ENCODE measurements at places on chromosomes 3 and 15.

DNA sequence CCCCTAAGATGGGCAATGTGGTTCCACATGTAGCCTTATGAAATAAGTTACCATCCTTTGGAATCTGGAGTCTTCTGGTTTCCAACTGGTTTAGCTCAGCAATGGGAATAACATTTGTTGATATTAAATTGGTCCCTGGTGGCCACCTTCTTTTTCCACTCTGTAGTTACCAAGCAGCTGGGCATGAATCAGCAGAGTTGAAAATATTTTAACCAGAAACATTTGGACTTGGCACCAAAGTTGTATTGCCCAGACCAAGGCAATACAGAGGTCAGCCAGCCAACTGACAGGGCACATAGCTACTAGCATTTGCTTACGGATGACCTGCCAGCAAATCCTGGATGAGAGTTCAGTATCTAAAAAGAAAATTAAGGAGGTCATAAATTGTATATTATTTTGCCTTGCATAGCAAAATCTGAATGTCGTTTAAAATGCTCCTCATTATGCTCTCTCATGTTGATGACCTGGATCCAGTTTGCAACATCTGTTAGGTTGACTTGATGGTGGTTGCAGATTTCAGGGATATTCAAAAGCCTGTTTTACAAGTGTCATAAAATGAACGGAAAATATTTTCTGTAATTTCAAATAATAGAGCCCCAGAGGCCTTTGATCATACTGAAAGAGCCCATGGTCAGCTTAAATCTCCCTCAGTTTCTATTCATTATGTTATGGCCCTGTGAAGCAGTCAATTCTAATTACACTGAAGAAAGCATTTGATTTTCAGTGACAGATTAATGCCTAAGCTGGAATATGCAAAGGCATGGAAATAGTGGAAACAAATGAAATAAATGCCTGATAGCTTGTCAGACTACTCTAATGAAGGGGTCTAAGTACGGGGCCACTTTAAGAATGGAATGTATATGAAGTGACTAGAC lies 54.6 kb downstream of the PPM1L start:
- DNase-seq, result no peak

- DNase-seq, result no peak
Measured at GRCh38 chr3:115698851-115699591, 75.7 kb downstream of the GAP43 start.

- DNase-seq, result no peak
Measured at GRCh38 chr3:55489798-55490132, 2.7 kb upstream of the WNT5A start.

- no peak for DNase-seq
Measured at GRCh38 chr15:70556151-70556741, 207.1 kb downstream of the UACA start.

GRCh38 chr3:162719684-162720341 lies 1223.2 kb downstream of the OTOL1 start:
- DNase-seq, result peak; percentile 74

- DNase-seq, result no peak
Measured at GRCh38 chr3:127732879-127733350, 60.2 kb downstream of the ABTB1 start.

GRCh38 chr3:110910346-110910955 lies 161.2 kb upstream of the NECTIN3 start:
- no peak for DNase-seq

- no peak for DNase-seq
Measured at GRCh38 chr3:62371720-62372591, 1.4 kb downstream of the FEZF2 start.

GRCh38 chr3:59895972-59896371 lies 846.1 kb upstream of the CFAP20DC start:
- DNase-seq, result no peak

Data from AG04450 (cell line).